Right atrium auricular region (tissue), 2 donors: ENCODE measurements at places on chromosomes 6 and 20. TPM values are rescaled to one million over a fixed set of nuclear protein-coding genes. Genes with fewer than 3 reads are reported as not detected.

The TXLNB gene
- total RNA-seq = 132 TPM

- DNase-seq = no peak
Observed at GRCh38 chr6:163285691-163286090, 128.8 kb upstream of the QKI start.

GRCh38 chr6:149052350-149053106, 265.0 kb upstream of the TAB2 start:
- DNase-seq = no peak

- no peak for DNase-seq
Observed at GRCh38 chr6:1770968-1771723, 161.4 kb downstream of the FOXC1 start.

The EPHA7 gene
- 8.4 TPM for total RNA-seq

GRCh38 chr20:19457611-19458010, 245.2 kb downstream of the SLC24A3 start:
- DNase-seq = no peak

- DNase-seq = no peak
Observed at GRCh38 chr6:32794510-32794909, 22.3 kb downstream of the HLA-DOB start.

GRCh38 chr6:53805725-53806124, 10.9 kb downstream of the LRRC1 start:
- no peak for DNase-seq

DNA sequence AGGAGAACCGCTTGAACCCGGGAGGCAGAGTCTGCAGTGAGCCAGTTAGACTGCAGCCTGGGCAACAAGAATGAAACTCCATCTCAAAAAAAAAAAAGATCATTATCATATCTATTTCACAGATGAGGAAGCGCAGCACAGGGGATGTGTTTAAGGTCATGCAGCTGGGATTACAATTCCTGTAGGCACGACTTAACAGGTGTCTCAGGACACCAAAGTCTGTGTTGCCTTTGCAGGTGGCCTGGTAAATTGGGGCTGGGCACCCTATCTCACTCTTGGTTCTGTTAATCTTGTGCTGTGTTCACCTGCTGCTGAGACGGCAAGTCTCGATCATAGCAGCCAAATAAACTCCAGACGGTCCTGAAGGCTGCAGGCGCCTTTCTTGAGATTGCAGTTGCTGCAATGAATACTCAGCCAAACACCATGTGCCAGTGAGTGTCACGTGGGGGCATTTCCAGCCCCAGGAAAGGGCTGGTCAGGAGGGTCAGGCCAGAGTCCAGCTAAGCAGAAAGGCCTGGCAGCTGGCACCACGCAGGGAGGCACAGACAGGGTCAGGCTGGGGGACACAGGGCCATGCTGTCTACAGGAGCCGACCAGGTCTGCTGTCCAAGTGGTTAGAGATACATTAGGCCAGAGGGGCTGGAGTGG, 55.8 kb downstream of the FGD2 start:
- no peak for DNase-seq

DNA sequence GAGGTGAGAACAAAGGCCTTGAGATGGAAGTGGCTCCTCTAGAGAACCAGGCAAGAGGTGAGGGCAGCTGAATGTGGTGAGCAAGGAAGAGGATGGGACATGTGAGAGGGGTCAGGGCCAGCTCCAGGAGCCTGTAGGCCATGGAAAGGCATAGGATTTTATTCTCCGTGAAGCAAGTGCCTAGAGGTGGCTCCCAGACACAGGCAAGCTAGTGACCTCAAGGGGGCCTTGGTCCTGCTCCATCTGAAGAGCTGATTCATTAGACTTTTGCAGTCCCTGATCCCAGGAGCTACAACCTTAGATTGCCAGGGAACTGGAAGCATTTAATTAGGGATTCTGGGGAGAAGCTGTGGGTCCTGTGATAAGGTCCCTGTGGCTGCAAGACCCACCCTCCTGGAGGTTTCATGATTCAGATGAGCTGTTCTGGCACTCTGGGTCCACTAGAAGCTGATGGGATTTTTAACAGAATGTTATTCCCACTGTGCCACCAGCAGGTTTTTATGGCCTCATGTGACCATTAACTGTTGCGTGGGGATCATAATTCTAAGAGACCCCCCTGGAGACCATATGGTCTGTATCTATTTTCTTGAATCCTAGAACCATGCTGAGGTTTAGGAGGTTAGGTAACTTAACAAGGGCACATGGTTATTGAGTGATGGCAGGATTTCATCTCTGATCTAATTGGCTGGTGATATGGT, 90.5 kb downstream of the ELOVL5 start:
- DNase-seq = no peak

The XPO5 gene
- total RNA-seq = 11.8 TPM

The ALDH8A1 gene
- 0.35 TPM for total RNA-seq
